KG1 (cell line): ENCODE measurements at places on chromosomes 3 and 15.

DNA sequence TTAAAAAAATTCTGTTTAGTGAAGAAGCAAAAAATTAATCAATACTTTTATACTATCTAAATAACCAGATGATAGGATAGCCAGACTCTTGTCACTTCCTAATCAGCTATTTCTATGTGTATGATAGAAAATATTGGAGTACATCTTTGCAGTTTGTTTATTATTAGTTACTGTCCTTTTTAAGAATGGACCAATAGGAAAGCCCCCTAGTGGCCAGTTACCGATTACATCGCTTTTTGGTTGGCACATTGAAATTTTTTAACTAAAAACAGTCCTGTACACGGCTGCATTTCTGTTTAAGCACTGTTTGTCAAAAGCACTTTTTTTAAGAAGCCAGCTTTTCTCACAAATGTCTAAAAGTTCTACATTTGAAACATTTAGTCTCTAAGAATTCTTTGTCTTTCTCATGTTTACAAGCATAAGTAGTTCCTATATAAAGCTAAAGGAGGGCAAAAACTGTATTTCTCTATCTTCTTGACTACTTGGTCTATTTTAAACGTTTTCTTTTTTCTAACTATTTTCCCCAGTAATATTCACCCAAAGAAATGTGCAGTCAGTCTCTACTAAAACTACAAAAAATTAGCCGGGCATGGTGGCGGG lies 253.2 kb upstream of the LRTM1 start:
- DNase-seq = peak; percentile 11

- DNase-seq = no peak
These were observed 40.6 kb upstream of the POLR2M start for GRCh38 chr15:57665939-57666338.

DNA sequence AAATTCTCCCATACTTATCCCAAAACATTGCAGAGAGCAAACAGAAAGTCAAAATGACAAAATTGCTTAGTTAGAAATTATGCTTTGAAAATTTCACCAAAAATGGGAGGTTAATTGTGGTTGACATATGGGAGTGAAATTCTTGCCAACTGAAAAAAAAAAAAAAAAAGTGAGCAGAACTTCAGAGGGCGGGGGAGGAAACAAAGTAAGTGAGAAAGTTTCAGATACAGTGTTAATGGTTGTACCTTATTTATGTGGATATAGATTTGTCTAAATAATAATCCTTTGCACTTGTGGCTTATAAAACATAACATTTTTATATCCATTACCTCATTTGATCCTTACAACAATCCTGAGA lies 91.5 kb upstream of the RAP2B start:
- no peak for DNase-seq

DNA sequence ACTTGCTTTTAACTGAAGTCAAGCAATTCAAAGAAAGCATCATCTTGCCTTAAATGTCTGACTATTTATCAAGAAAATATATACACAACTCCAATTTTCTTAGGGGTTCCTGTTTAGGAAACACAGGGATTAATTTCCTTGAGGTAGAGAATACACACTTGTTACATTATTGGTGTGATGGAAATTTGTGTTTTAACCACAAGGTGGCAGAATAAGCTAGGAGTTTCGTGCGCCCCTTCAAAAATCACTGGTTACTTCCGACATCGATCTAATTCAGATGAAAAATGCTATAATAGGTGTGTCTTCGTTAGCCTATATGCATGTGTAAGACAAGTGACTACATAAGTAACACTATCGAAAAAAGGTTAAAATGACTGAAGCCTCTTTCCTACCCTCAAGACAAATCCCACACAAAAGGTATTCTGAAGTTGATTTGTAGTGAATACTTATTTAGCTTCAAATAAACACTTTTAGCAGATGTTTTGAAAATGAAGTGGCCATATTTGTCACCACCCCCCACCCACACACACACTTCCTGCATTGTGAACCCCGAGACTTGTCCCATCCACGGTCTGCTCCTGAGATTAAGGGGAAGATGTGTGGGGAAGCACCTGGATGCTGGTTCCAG lies 246.5 kb downstream of the ROBO1 start:
- DNase-seq = peak; percentile 10

- no peak for DNase-seq
These were observed 339.2 kb downstream of the CHL1 start for GRCh38 chr3:535566-536416.

DNA sequence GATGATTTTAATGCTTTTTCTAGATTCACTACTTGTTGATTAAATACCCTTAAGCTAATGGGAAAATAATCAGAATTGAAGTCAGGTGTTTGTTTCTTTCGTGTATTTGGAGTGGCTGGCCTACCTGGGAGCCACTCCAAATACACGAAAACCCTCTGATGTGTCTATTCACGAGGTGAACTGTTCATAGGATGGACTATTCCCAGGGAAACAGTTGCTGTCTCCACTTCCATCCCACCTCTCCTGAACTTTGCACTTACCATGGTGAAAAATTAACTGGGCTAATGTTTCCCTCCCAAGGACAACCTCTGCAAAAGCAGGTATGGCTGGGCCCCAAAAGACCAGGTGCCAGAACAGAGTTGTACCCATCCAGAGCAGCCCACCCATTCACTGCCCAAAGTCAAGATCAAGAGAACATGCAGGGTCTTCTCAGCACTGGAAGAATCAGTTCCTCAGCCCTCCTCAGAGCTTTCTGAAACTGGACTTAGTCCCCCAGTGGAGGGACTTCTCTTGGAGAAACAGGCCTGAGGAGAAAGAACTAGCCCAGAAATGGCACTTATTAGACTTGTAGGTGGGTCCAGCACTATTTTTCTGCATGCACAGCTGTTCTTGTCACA lies 2.9 kb upstream of the SMAD3 start:
- no peak for DNase-seq

- DNase-seq = no peak
These were observed 3.9 kb upstream of the VILL start for GRCh38 chr3:37986479-37987314.

GRCh38 chr3:177676947-177677587 lies 479.8 kb upstream of the TBL1XR1 start:
- no peak for DNase-seq

DNA sequence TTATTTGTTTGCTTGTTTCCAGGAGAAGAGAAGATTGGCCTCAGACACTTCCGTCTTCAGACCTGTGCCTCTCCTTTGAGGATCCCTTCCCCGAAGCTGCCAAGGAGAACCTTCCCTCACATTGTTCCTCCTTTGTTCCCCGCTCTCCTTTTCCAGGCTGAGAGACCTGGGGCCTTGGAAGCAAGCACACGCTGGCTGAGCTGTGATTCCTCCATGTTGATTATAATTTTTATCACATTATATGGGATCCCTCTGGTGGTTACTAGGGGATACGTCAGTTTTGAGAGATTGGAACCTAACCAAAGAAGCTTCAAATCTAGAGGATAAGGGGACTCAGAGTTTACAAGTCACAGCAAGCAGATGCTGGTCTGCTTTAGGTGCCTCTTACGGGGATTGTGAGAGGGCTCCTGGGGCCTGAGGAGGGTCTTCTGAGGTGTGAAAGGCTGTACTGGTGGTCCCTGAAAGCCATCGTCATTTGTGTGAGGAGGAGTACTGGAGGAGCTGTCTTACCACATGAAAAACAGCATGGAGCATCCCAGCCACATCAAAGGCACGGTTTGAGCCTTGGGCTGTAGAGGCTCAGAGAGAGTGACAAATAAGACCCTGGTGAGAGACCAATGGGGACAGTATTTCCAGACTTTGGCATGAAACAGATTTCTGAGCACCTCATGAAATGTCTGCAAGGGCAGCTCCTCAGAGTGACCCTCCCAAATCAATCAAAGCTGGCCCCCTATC lies 760.1 kb upstream of the CFAP20DC start:
- no peak for DNase-seq

GRCh38 chr15:65903296-65904073 lies 34.2 kb downstream of the RAB11A start:
- DNase-seq = no peak

- DNase-seq = no peak
These were observed 180.7 kb upstream of the PDZRN3 start for GRCh38 chr3:73805435-73805834.

GRCh38 chr15:79595306-79595705 lies 163.2 kb downstream of the MINAR1 start:
- DNase-seq = no peak

DNA sequence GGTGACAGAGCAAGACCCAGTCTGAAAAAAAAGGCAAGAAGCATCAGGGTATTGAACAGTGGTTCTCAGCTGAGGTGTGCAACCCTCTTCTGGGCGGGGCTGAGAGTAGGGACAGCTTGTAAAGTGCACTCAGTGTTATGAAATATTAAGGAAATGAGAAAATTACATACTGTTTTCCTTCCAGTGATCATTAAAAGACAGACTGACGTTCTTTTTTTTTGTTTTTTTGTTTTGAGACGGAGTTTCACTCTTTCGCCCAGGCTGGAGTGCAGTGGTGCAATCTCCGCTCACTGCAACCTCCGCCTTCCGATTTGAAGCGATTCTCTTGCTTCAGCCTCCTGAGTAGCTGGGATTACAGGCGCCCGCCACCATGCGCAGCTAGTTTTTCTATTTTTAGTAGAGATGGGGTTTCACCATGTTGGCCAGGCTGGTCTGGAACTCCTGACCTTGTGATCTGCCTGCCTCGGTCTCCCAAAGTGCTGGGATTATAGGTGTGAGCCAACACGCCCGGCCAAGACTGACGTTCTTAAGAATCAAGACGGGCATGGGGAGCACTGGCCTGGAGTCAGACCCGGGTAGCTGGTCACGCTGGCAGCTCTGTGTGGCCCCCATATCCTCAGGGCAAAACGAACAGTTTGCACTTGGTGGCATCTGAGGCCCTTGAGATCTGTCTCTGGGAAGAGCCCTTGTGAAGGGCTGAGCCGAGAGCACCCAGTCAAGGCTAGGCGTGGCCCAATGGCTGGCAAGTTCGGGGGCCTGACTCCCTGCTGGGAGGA lies 11.4 kb downstream of the MAN2A2 start:
- no peak for DNase-seq

DNA sequence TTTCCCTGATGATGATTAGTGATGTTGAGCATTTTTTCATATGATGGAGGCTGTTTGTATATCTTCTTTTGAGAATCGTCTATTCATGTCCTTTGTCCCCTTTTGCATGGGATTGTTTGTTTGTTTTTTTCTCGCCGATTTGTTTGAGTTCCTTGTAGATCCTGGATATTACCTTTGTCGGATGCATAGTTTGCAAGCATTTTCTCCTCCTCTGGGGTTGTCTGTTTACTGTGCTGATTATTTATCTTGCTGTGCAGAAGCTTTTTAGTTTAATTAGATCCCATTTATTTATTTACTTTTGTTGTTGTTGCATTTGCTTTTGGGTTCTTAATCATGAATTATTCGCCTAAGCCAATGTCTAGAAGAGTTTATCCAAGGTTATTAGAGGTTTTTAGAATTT lies 232.8 kb downstream of the XXYLT1 start:
- no peak for DNase-seq

DNA sequence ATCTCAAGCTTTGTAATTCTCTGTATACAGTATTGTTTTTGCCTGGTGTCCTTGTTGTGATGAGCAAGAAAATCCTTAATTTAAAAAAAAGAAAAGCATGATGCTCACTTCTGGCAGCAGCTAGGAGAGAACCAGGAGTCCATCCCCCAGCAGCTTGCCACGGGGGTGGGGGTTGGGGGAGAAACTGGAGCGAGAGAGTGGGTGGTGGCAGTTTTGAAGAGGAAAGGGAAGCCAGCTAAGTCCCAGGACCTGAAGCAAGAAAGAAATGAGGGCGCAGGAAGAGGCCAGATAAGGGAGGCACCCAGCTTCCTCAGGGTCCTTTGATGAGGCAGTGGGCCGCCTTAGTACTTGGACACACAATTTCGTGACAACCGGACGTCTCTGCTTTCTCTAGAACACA lies 23.5 kb downstream of the CHAC1 start:
- no peak for DNase-seq

GRCh38 chr3:121462565-121462964 lies 83.2 kb downstream of the POLQ start:
- DNase-seq = no peak

GRCh38 chr3:187518207-187518606 lies 150.0 kb downstream of the RTP4 start:
- no peak for DNase-seq

DNA sequence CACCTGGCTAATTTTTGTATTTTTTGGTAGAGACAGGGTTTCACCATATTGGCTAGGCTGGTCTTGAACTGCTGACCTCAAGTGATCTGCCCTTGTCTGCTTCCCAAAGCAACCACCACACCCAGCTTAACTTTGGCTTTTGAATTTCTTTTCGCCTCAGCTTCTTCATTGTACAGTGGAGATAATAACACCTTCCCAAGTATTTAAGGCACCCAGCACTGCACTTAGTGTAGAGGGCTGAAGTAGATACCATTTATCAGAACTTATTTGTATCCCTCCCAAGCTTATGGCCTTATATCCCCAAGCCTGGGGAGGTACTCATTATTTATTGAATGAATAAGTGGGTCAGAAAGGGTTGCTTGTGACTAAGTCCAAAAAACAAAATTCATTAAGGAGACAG lies 2.3 kb downstream of the SQOR start:
- DNase-seq = no peak

GRCh38 chr3:190959077-190959476 lies 96.6 kb upstream of the GMNC start:
- DNase-seq = no peak

DNA sequence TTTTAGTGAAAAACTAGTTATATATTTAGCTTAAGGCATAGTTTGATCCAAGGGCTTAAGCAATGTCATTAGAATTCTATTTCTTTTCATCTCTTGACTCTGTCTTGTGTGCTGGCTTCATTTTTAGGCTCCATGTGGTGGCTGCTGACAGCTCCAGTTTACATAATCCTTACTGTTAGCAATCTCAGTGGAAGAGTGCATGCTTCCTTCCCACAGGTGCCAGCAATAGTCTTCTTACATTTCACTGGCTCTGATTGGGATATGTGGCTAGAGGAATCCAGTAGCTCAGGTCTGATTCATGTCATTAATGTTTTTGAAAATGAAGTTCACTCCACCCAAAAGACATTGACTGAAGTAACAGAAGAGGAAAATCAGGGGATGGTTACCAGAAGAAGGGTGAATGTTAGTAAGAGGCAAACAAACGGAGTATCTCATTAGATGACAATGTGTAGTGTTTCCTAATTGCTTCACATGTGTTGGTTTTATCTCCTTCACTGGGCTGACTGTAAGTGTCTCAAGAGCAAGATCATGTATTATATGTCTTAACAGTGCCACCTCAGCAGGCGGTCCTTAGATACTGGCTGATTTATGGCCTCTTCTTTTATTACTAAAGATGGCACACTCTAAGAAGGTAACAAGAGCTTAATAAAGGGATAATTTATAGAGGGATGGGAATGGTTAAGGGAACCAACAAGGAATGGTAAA lies 25.6 kb upstream of the TCF12 start:
- DNase-seq = no peak

DNA sequence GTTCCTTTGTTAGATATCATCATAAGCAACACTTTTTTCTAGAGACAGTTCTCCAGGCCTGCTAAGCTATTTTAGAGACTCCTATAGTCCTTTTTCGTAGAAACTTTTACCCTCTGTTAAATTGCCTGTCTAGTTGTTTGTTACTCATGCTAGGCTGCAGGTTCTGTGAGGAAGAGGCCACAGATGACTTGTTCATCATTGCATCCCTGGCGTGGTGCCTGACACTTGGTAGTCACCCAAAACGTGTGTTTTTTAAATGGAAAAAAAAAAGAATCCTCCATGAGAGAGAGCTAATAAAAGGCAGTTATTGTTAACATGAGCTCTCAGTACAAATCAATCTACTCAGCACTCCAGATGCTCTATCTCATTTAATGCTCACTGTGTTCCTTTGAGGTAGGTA lies 35.1 kb downstream of the CCDC54 start:
- DNase-seq = no peak

GRCh38 chr15:57160823-57161560 lies 215.3 kb upstream of the CGNL1 start:
- DNase-seq = no peak
